ENCODE measurements at places on chromosomes 2 and 18.

DNA sequence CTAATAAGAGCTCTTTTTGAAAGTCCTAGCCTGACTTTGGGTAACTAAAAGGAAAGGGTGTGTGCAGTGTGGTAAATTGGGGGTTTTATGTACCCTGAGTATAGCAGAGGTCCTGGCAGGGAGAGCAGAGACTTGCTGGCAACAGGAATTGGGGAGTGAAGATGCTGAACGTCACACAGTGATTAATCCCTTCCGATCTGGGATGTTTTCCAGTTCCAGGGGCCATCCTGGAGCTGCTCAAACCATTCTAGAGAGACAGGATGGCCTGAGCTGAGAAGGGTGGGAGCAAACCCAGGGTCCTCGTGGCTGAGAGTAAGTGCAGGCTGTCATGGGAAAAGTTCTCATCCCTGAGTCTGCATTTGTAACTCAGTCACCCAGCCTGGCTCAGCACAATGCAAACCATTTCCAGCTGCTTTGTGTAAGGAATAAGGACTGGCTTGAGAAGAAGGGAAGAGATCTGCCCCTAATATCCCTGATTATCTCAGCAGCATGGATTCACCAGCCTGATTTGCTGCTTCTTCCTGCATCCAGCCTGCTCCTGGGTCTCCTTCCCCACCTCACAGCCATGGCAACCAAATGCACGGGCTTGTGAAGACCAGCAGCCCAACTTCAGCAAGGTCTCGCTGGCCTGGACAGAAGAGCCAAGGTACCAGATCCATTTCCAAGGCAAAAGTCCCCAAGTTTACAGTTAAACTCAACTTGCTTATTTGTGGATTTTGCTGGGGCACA is 47.1 kb upstream of the CELF4 start:
- DNase-seq = no peak

DNA sequence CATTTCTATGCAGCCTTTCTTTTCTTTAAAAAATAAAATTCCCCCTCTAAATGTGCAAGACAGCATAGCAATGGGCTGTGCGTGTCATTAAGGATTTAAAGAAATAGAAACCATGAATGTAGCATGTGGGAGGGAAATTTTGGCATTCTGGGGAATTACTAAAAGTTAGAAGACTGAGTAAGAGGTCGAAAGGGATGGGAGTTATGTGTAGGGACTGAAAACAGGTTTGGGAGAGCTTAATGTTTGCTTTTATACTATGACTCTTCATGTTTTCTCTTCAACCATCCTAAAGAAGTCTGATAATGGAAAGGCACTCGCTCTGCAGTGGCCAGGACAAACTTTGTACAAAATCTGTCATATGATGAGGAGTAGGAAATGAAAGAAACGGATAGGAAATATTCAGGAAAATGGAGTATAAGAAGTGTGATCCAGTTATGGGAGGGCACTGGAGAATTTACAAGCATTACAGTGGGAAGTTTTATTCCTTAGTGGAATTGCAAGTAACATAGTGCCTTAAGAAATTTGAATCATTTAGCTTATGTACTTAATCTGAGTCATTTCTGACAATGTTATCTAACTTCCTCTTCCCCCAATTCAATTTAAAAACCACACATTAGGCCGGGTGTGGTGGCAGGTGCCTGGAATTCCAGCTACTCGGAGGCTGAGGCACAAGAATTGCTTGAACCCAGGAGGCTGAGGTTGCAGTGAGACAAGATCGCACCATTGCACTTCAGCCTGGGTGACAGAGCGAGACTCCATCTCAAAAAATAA is 20.6 kb downstream of the TMEM87B start:
- DNase-seq = no peak

DNA sequence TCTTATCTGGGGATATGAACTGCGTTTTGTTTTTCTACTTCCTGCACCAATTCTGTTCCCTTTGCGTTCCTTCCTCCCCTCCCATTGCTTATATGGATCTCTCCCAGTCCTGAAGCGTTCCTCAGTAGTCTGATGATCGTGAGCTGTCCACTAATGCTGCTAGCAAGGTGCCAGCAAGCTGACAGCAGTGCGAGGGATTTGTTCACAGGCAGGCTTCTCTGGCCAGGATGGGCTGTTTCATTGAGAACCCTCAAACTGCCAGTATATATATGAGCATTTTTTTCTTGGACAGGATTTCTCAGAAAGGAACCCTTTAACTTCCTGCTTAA is 40.1 kb downstream of the GTF3C3 start:
- DNase-seq = no peak

DNA sequence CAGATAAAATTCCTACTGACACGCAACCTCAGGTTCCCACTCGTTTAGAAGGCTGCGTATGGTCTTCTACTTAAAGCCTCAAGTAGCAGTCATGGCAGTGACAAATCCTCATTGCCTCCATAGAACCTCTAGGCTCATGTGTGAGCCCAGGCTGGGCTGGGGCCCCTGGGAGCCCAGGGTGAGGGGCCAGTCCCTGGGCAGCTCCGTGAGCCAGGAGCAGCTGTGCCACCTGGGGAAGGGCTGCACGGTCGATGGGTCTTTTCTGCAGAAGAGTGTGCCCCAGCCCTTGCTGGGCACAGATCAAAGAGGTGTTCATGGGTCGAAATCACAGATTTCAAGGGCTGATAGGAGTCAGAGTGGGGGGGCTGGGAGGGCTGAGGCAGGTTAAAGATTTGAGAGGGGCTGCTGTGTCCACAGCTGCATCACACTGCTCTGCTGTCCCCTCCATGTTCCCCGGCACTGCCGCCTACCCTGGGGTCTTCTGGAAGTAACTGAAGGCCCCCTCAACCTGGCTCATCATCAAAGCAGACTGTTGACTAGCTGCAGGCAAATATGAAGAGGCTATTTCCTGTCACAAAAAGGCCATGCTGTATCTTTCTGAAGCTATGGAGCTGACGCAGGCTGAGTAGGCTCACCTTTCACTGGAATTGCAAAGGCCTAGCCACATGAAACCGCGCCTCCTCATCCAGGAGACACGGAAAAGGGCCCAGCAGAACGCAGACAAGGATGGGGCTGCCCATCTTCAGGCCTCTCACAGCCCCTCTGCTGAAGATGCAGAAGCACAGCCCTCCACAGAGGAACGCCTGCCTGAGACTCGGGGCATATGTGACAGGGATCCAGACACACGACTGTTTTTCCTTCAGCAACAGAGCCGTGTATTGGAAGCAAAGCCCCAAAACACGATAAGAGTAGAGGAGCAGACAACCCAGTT is 35.7 kb upstream of the ALPP start:
- no peak for DNase-seq

- DNase-seq = no peak
These were observed 887.2 kb upstream of the KLHL29 start for GRCh38 chr2:22497789-22498188.

GRCh38 chr2:162072976-162073887 is 783 bp downstream of the DPP4 start:
- no peak for DNase-seq

DNA sequence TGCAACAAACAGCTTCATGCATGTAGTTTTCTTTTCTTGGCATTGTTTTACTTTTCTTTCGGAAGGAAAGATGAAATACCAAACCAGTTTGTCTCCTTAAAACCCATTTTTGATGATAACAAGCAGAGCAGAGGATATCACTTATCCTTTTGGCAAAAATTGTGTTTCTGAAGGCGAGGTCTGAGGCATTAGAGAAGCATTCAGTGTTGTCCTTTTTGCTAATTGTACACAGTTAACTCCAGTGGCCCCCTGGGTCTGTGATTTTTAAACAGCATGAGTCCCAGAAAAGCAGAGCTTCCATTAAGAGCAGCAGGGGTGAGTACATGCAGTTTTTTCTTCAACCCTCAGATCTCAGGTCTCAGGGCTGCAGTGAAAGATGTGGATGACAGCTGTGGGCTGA is 41.3 kb downstream of the TTC39C start:
- DNase-seq = no peak

GRCh38 chr2:29518010-29518409 is 402.8 kb downstream of the CLIP4 start:
- peak; percentile 55 for DNase-seq

- no peak for DNase-seq
These were observed 118.1 kb downstream of the ABCA12 start for GRCh38 chr2:215020283-215020682.

DNA sequence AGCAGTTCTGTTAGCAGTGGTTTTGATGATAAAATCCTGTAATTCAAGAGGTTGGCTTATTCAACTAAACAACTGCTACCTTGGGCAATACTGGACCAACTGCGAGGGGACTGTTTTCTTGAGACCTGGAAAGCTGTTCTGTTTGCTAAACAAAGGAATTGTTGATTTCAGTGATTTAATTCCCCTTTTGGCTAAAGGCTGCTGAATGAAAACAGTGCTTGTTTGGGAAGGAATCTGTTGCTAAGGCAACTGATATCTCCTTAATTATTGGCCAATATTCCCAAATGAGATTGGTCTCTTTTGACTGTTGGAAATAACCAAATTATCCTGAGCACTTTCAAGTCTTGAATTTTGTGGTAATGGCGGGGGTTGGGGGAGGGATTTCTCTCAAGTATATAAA is 136.8 kb downstream of the CAMKMT start:
- no peak for DNase-seq

- no peak for DNase-seq
These were observed 246.7 kb downstream of the DLGAP1 start for GRCh38 chr18:4208366-4208765.

- DNase-seq = no peak
These were observed 1.1 kb downstream of the MEMO1 start for GRCh38 chr2:32009516-32010256.

DNA sequence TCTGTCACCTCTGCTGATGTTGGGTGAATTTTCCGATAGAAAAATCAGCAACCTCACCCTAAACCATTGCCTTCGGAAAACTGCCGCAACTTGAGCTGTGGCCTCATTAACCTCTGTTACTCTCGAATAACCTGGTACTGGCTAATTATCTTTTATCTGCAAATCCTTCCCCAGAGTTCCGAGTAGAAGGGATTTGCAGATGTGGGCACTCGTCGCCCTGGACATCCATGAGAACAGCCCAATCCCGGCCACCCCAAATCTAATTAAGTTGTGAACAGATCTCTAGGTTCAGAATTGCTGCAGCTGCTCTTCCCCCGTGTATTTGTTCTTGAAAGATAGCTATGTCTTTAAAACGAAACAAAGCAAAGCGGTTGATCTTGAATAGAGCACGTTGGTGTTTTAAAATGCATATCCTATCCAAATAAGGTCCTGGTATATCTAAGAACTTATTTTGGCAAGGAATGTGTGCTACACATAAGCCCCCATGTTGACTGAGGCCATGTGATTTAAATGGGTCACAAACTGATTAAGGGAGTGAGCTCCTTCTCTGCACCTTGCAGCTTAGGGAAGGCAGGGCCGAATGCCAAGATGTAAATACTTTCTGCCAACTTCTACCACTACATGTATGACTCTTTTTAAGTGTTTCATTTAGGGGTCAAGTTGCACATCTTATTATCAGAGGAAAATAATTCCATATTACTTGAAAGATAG is 88.2 kb downstream of the MTCL1 start:
- DNase-seq = no peak

- DNase-seq = no peak
These were observed 109.8 kb upstream of the ALK start for GRCh38 chr2:30031184-30031583.

- no peak for DNase-seq
These were observed 117.3 kb downstream of the CTIF start for GRCh38 chr18:48656176-48656575.

DNA sequence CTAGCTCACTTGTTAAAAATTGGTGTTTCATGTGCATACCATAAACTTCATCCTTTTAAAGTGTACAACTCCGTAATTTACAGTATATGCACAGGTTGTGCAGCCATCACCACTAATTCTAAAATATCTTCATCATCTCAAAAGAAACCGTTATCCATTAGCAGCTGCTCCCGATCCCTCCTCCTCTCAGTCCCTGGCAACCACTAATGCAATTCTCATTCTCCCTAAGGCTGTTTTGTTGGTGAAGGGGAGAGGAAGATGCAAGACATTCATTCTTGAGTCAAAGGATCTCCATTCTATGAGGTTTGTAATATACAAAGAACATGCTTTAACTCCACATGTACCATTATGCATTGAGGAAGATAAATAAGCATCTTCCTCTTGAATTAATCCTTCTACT is 48.6 kb downstream of the RNU4ATAC start:
- DNase-seq = peak; percentile 57

DNA sequence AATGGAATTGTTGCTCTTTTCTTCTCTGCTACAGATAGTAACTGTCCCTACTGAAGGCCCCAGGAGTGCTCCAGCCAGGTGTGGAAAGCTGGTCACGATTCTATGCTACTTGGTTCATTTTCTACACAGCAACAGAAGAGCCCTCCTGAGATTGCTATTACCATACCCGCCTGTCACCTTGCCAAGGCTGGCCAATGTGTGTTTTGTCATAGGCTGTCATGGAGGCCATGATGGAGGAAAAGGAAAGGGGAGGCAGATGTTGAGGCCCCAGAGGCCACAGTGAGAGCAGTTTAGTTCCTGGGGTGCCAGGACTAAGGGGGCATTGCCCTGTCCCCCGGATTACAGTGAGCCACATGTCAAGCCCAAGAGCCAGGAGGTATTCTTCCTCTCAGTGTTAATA is 952 bp downstream of the ELMOD3 start:
- no peak for DNase-seq

GRCh38 chr2:57894381-57894780 is 152.2 kb upstream of the VRK2 start:
- DNase-seq = no peak

GRCh38 chr2:96225016-96225533 is 16.4 kb upstream of the STARD7 start:
- DNase-seq = no peak

DNA sequence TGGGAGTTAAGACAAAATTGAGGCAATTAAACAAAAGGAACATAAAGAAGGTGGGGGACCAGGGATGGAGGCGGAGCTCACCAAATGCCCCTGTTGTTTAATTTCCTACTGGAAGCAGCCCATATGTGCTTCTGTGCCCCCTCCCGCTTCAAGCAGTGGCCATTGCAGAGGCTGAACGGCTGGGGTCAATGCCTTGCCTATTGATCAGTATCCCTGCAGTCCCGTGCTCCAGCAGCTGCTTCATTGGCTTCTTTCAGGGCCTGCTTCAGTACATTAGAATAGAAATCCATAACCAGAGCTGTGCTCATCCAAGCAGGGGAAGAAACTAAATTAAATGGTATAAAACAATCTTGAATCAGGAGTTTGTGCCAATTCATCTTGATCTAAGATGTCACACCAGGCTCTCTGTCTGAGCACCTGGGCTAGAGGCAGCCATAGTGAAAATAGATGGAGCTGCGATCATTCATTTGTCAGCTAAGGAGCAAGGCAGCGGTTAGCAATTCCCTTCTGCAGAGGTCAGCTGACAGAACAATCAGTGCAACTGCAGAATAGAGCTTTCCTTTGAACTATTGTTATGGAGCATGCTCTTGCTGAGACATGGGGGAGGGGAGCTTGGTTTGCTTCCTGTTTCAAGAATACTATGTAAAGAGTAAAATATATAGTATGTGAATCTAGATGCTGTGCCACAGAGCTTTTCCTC is 222.4 kb downstream of the WDR7 start:
- no peak for DNase-seq

DNA sequence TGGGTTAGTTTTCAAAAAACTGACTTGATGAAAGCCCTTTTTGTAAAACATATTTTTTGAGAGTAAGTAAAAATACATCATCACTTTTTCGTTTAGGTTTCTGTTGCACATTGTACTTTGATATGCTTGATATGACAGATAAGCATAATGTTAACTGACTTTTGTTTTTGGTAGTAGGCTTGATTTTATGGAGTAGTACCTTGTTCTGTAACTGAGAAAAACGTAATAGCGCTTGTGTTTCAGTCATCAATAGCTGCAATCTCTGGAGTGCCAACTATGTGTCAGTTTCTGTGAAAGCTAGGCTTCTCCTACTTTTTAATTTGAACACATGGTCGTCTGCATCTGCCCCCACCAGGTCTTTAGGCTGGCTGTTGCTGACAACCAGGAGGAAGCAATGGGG is 1.3 kb downstream of the LCLAT1 start:
- DNase-seq = no peak

- no peak for DNase-seq
These were observed 171.3 kb downstream of the TMEM18 start for GRCh38 chr2:505941-506340.
